Stimulated activated effector memory CD8-positive, alpha-beta T cell treated with anti-CD3 and anti-CD28 coated beads, Interleukin-12 subunit alpha, Interleukin-12 subunit beta, amount 100 ng/mL, for 72 hours (primary cell): ENCODE measurements at places on chromosomes 13 and 19.

DNA sequence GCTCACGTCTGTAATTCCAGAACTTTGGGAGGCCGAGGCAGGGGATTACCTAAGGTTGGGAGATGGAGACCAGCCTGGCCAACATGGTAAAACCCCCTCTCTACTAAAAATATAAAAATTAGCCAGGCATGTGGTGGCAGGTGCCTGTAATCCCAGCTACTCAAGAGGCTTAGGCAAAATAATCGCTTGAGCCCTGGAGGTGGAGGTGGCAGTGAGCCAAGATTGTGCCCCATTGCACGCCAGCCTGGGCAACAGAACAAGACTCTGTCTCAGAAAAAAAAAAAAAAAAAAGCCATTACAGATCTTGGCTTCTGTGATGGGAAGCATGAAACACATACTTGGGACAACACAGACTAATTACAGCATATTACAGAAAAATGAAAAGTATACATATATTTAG, 1404.5 kb upstream of the SPRY2 start:
- DNase-seq: no peak

DNA sequence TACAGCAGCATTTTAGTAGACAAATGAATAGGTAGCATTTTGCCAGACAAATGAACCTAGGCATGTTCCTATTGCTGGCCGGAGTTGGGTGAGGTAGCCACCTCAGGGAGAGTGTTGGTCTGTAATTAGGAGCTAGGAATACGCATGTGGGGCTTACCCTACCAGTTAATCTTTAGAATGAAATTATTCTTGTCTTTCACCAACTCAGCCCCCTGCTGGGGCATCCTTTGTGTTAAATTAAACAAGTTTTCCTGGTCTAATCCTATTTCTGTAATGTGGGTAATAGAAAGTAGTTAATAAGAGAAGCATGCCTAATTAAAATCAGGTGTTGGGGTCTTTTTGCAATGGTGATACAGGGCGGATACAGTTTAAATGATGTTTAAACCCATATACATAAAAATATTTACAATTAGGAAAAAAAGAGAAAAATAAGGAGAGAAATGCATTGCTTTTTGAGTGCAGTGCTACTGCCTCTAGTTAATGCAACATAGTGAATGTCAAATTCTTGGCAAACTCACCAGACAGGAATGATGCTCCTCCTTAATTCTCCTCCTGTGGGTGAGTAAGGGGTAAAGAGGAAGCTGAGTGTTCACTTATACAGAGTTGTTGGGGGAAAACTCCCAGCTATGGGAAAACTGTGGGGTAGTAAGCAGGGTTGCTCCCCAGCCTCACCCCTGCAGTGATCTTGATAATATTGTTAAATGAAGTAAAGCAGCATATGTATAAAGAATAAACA, 276.4 kb upstream of the EDNRB start:
- no peak for DNase-seq

DNA sequence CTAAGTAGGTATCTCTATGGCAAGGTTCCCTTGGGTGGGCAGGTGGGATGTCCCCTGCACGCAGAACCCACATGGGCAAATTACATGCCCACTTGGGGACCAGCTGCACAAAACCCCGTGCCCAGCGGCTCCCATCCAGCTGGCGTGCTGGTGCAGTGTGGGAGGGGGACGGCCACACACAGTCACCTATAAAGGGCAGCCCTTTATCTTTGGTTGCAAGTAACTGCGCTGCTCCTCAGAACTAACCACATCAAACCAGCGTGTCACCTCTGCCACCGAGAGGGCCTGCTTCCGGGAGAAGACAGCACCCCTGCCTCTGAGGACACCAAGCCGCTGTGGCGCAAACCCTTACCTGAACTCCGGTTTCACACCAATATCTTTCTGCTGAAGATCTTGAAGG, 32.2 kb downstream of the ANKRD27 start:
- no peak for DNase-seq

GRCh38 chr13:99962242-99962641, 9.3 kb downstream of the ZIC5 start:
- DNase-seq: no peak

GRCh38 chr13:28044608-28045007, 55.8 kb downstream of the FLT3 start:
- no peak for DNase-seq

DNA sequence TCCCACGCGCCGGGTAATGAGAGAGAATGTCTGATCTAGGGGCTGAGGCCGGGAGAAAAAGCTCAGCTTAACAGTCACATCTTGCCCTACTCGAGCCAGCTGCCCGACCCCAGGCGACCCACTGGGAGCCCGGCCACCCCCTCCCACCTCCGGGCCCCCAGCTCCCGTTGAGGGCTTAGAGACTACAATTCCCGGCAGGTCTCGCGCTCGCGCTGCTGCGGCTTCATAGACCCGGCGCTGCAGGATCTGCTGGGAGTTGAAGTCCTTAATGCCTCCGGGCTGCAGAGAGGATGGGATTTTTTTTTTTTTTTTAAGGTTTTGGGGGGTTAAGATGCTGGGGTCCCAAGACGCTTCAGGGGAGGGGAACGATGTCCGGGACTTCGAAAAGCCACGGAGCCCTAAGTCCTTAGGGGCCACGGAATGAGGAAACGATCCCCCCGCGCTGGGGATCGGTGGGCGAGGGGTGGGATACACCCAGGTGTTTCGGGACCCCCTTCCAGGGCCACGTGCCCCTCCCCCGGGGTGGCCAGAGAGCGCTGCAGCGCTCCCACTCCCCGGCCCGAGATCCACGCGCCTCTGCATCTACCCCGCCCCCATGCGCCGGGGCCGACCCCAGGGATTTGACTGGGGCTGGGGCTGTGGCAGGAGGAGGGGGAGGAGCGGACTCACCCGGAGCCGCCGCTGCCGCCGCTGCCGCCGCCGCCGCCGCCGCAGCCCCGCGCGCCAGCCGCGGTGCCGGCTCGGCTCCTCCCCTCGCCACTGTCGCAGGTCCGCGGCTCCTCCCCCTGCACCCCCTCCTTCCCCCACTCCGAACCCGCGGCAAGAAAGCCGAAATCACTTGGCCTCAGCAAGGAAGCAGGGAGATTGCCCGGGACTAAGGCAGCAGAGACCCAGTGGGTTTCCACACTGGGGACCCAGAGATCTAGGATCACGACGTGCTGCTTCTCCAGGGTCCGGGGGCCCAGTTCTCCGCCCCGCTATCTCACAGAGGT, at the start of gene SYT3:
SYT3 (minus strand) TSS at position 761 of the 992 bp plus-strand sequence. CDS start 2,470 bp downstream, outside the sequence.
- DNase-seq: no peak

- DNase-seq: no peak
Measured at GRCh38 chr13:54574791-54575190, 1546.2 kb downstream of the OLFM4 start.

GRCh38 chr19:46715975-46716671, 791 bp downstream of the PRKD2 start:
- peak; percentile 58 for DNase-seq

GRCh38 chr13:24304620-24305019, 4.8 kb upstream of the C1QTNF9 start:
- no peak for DNase-seq

GRCh38 chr13:87814403-87814802, 143.2 kb downstream of the SLITRK5 start:
- DNase-seq: no peak

- DNase-seq: no peak
Measured at GRCh38 chr19:50509366-50509765, 1.6 kb downstream of the JOSD2 start.

DNA sequence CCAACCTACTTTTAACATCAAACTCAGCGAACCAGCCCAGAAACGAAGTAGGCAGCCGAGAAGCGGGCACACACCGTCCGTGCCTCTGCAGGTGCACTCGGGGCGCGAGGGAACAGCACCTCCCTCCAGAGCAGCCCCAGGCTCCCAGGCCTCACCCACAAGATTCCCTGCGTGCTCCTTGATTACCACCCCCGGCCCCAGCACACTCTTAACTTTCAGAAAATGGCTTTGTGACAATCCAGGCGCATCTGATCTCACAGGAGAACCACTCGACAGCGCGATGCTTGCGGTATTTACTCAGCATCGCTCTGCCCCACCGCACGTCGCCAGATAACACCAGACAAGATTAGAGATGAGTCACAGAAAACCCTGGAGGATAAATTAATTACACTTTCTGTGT, 134.9 kb upstream of the SPACA7 start:
- no peak for DNase-seq

DNA sequence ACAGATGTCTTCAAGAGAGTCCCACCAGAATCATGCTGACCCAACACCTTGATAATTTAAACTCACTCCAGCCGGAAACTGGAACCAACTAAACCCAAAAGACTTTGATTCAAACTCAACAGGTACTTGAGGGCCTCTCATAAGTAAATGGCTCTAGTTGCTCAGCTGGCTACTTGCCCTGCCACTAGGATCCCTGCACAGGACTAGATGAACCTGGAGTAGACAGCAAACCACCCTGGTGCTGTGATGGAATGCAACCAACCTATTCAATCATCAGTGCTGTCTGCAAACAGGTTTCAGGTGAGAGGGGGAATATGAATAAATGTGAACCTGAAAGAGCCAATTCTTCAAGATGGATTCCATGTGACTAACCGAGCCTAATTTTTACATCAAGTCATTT, 216.3 kb downstream of the KATNAL1 start:
- no peak for DNase-seq

- no peak for DNase-seq
Measured at GRCh38 chr13:110304256-110304655, 2.7 kb downstream of the COL4A1 start.

- DNase-seq: no peak
Measured at GRCh38 chr19:16788479-16788878, 40.7 kb upstream of the SIN3B start.

GRCh38 chr19:19900729-19901444, at the start of gene ZNF93:
Gene ZNF93 (plus strand): TSS chr19:19900946. CDS start chr19:19901089, 143 bp downstream.
- peak; percentile 72 for DNase-seq

DNA sequence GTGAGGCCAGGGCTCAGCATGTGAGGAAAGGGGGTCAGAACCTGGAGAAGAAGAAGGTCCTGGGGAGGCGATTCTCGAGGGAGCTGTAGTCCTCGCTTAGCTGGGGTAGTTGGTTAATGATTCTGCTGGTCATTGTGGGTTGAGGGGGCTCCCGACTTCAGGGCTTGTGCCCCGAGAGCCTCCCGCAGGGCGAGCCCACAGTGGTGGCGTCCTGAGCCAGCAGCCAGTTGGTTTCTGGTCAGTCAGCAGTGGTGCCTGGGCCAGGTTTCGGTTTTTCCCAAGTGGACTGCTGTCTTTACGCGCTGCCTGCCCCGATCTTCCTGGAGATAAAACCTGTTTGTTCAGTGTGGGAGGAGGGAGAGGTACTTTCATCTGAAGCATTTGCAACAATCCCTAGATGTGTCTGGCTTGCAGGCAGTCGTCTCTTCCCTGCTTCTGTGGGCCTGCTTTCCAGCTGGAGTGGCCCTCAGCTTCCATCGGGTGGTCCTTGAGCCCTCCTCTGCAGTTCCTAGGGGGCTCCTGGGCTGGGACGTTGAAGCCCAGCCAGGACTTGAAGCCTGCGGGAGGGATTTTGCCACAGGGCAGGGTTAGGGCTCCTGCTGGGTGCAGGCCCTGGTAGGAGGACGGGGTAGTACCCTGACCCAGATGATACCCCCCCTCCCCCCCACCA, 3.2 kb downstream of the PTBP1 start:
- DNase-seq: no peak

- DNase-seq: no peak
Measured at GRCh38 chr19:45218426-45218825, 26.8 kb downstream of the EXOC3L2 start.

DNA sequence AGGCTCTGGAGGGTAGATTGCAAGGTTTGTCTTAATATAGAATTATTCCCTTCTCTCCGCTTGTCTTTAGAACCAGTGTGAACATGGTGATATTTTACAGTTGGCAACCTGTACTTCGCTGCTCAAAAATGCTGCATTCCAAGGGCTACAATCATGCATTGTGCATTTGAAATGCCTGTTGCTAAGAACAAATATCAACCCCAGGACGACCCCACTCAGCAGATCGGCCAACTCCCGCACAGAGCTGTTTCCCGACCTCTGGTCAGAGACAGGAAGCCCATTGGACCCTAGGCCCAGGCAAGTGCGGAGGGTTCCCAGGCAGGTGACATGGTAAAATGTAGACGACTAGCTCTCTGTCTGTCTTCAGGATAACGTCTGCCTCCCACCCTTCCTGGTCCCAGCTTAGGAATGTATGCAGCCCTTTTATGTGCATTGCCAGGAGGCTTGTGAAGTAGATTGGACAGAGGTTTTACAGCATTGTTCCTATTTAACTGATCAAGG, 263.5 kb downstream of the FOXO1 start:
- no peak for DNase-seq

DNA sequence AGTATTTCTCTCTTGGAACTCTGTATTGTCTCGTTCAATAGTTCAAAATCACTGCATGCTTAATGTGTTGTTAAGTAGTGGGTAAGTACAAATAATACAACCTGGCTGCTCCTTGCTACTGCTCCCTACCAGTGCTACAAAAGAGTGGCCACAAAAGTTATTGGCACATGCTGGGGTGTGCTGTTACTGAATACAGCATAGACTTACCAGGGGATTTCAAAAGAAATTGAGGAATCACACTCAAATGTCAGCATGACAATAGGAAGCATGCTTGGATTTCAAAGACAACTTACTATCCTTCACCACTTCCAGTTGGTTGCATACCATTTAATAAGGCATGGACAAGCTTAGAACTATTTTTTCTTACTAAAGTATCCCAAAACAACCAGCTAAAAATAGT, 1041.3 kb upstream of the SPRY2 start:
- DNase-seq: no peak

DNA sequence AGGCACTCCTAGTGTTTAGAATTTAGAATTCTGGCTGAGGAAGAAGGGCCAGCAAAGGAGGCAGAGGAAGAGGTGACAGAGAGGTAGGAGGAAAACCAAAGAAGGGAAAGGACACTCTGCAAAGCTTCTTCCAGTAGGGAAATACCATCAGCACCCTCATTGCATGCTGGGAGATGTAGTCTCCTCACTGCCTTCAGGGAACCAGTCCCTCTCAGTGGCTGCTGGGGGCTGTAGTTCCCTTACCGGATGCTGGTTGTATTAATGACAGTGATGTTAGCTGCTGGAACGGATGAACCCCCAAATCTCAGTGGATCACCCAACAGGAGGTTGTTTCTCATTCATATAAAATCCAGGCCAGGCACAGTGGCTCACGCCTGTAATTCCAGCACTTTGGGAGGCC, 10.1 kb downstream of the GRIN2D start:
- DNase-seq: no peak

- DNase-seq: no peak
Measured at GRCh38 chr19:3374369-3375112, 8.2 kb downstream of the NFIC start.

DNA sequence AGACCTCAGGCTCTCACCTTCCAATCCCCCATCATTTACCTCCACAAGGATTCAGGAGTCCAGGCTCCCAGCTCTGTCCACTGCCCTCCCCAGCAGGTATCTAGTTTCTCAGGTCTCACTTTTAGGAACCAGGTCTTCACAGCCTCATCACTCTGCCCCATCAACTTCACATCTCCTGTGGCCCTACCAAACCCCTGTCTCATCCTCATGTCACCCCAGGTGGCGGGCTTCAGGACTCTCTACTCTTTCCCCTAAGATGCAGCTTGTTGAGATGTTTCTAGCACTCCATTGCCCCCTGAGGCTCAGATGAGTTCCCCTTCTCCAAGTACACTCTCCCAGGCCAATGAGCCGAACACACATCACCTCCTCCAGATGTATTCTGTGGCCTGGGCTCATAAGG, 1.5 kb downstream of the PPFIA3 start:
- no peak for DNase-seq
